GM18507 (cell line): ENCODE measurements at places on chromosomes 11 and 22.

DNA sequence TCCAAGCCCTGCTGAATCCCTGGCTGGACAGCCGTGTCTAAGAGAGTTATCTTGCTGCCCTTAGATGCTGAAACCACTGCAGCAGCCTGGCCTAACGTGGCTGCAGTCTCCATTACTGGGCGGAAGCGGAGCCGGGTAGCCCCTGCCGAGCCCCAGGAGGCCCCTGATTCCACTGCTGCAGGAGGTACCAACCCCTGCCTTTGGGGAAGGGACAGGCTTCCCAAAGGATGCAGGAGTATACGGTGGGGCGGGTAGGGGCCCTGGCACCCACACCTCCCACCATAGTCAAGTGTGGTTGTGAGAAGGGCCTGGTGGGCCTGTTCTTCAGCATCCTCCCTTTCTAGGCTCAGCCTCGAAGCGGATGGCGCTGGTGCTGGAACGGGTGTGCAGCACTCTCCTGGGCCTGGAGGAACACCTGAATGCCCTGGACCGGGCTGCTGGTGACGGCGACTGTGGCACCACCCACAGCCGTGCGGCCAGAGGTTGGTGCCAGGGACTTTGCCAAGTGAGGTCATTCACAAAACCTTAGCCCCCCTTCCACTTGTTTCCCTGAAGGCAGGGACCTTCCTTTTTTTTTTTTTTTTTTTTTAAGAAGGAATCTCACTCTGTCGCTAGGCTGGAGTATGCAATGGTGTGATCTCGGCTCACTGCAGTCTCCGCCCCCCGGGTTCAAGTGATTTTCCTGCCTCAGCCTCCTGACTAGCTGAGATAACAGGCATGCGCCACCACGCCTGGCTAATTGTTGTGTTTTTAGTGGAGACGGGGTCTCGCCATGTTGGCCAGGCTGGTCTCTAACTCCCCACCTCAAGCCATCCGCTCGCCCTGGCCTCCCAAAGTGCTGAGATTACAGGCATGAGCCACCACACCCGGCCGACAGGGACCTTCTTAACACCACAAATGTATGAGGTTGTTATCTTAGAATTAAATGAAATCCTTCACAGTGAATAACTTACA is 11.0 kb downstream of the TKFC start:
- no peak for DNase-seq

- DNase-seq, result no peak
These were observed 712 bp upstream of the SLC2A11 start for GRCh38 chr22:23856721-23857605.

GRCh38 chr11:61392981-61393595 is 701 bp downstream of the TMEM216 start:
- no peak for DNase-seq

- DNase-seq, result no peak
These were observed 154.1 kb downstream of the ENTHD1 start for GRCh38 chr22:39739338-39740027.

- DNase-seq, result no peak
These were observed 63.5 kb downstream of the CSTPP1 start for GRCh38 chr11:47000033-47000432.
